ENCODE measurements at places on chromosomes 2 and 18.

DNA sequence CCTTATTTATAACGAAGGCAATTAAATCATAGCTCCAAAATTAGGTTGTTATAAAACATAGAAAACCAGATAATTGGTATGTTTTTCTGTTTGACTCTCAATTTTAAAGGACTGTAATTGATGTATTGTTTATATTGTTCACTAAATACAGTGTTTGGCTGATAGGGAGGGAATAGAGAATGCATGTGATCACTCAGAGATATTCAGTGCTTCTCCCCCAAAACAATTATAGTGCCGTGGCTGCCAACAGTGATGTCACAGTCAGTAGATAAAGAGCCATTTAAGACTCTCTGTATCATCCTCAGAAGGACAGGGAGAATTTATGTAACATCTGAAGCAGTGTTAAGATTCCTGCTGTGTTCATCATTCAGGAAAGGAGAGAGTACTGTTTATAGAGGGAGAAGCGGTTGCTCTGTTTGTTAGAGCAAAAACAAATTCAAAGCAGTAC is 69.6 kb downstream of the PHLPP1 start:
- no peak for DNase-seq

DNA sequence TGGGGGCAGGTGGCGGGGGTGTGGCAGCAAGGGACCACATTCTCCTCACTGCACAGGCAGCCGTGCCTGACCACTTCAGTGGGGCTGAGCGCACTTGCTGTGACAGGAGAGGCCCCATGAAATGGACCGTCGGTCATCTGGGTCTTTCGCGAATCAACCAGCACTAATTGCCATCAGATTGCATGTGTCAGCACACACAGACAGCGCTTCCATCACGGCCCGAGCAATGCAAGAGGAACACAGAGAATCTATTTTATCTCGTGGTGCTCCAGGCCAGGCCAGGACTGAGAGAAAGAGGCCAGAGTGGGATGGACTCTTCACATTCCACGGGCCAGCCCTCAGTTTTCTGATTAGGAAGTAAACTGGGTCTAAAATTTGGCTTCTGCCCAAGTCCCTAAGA is 87.0 kb downstream of the EIPR1 start:
- no peak for DNase-seq

- DNase-seq = no peak
These were observed 41.7 kb downstream of the SH3BP4 start for GRCh38 chr2:234993541-234993981.

DNA sequence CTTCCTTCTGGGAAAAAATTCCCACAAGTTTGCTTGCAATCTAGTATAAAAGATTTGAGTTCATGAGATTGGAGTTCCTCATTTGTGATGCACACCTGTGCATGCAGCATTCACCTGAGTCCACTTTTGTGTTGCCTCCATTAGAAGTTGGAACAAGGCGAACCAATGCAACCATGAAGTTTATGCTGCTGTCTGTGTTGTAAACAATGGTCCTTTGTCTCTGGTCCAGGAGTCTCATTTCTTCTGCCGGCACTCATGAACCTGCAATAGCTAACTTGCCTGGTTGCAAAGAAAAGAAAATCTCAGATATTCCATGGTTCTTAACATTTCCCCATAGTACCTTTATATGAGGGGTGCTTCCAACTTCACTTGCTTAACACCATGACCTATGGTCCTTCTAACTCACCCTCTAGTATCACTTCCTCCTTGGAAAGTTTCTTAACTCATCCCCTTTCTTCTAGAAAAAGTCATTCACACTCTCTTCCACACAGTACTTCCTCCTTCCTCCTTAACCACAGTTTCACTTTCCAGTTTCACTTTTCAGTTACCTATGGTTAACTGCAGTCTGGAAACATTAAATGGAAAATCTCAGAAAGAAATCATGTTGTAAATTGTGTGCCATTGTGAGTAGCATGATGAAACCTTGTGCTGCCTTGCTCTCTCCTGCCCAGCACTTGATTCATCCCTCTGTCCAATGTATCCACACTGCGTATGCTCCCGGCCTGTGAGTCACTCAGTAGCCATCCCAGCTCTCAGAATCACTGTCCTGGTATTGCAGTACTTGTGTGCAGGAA is 128.8 kb upstream of the TRIB2 start:
- DNase-seq = peak; percentile 85

DNA sequence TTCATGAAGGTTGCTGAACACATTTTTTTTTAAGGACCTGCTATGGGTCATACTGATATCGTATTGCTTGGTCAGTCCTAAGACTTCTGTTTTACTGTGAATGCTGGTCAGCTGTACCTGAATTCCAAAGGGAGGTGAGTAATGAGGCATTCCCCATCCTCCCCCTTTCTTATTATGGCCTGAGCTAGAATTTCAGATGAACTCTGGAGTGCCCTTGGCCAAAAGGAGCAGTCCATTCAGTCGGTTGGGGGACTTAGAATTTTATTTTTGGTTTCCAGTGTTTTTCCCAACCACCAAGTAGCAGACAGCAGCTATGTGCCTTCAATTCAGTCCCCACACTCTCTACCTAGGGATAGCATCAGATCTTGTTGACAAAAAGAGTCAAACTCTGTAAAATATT is 26.9 kb upstream of the PDCL3 start:
- no peak for DNase-seq

DNA sequence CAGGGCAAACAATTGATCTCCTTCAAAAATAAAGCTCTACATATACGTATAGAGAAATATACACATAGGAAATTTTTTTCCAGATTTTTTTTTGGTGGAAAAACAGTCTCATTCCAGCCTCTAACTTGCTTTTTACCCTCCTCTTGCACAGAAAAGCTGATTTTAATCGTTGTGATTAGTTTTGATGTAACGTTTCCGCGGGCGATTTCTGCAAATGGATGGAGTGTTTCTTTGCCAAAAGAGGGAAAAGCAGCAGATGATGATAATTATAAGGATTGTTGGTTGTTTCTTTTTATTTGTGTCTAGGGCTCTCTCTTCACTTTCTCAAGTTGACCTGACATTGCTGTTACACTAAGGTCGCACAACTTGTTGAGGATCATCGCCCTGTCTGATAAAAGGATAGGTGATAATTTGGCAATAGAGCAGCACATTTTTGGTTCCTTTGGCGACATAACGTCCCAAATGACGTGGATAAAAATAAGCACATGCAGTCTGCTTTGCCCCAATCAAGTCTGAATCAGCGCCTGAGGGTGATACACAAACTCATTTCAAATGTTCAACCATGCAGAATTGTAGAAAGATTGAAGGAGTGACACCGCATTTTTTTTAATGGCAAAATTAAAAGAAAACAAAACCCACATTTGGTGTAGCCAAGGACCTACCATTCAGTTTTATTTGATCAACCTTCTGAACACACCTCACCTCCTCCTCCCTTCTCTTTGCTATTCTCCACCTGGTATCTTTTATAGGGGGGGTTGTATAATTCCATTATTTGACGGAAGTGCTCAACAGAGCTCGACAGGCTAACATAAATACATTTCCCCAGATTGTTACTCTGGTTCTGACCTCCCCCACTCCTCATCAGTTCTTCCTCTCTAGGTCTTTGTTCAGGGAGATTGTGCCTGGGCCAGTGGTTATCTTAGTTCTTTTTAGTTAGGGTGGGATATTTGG is 109.6 kb upstream of the KCTD1 start:
- no peak for DNase-seq

DNA sequence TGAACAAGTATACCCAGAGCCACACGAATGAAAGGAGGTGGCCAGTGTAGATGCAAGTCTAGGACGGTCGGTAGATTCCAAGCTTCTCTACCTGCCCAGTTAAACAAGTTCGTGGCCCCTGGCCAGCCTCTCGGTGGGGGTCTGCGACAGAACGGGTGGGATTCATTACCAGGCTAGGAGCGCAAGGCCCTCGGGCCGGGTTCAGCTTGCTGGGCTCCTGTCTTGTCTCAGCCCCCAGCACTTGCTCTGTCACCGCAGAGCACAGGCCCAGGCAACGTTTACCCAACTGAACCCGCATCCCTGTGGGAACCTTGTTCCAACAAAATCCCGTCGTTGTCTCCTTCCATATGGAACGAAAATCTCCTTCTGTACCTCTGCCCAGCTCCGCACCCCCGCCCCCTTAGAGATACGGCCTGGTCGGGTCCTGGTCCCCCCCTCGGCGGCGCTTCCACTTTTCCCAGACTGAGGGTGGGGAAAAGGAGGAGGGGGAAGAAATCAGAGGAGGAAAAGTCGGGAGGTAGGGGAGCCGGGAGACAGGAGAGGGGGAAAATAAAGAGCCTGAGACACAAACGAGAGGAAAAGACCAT is 1.9 kb upstream of the EMX1 start:
- DNase-seq = no peak

DNA sequence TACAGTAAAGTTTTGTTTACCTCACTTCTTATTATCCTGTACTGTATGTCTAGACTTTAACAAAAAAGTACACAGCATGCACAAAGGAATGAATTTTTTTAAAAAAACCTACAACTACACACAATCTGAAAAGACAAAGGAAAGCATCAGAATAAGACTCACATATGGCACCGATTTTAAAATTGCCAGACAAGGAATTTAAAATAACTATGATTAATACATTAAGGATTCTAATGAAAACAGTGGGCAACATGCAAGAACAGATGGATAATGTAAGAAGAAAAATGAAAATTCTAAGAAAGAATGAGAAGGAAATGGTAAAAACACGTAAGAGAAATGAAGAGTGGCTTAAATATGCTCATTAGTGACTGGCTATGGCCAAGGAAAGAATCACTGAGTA is 638.2 kb downstream of the FBXO15 start:
- no peak for DNase-seq

Data from kidney epithelial cell (primary cell).